RKO (cell line): ENCODE measurements at places on chromosomes 5 and 9.

- DNase-seq = no peak
Observed at GRCh38 chr5:152116934-152117333, 192.3 kb upstream of the GLRA1 start.

- no peak for DNase-seq
Observed at GRCh38 chr9:20701060-20701459, 17.0 kb downstream of the FOCAD start.

GRCh38 chr5:141430332-141431113 lies at the start of gene PCDHGA12:
TSS of gene PCDHGA12 (plus strand) at chr5:141430507. CDS start at chr5:141430760, 253 bp downstream.
- peak; percentile 23 for DNase-seq

- DNase-seq = no peak
Observed at GRCh38 chr5:119515192-119515591, 62.9 kb downstream of the HSD17B4 start.

DNA sequence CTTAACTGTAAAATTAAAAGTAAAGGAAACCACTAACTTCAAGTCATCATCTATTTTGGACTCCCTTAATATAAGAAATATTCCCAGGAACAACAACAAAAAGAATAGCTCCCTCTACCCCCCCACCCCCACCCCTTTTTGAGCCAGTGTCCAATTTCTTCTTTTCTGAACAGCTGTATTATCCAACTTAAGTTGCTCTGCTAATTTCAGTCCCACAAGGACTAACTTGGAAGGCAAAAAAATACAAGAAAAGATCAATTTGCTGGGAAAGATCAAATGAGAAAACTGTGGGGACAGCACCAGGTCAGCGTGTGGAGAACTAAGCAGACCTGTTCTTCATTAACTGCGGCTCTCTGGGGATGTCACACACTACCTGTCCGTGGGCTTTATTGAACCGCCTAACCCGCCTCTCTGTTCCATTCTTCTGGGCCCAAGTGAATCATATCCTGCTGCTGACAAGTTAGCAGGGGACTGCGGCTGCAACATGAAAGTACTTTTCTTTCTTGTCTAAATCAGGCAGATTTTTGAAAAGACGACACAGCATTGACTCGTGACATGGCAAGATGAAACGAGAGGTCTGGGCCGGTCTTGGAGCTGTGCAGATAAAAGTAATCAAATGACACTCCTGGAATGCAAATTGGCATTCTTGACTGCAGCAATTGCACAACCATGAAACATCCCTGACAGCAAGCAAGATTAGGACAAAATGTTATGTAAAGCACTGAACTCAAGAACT lies 2.7 kb downstream of the BNC2 start:
- no peak for DNase-seq

DNA sequence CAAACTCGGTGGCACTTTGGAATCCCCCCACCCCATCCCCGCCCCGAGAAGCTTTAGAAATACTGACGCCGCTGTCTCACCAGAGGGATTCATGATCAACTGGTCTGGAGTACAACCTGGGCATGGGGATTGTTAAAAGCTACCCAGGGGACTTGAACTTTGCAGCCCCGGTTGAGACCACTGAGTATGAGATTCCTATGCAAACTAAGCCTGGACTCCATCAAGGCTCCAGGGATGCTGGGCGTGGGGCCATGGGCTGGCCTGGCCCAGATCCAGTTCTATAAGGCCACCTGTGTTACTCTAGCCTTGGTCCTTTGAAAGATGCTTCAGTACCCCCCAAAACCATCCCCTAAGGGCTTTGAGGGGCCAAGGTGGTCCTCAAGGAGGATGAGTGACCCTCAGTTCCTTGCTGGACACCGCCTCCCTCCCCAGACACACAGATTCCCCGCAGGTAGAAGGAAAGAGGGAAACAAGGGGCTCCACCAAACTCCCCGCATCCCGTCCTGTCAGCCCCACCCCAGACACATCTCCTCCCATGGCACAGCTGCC lies 68.5 kb downstream of the MRPL36 start:
- DNase-seq = no peak

GRCh38 chr5:132673488-132673887 lies 301 bp upstream of the IL4 start:
- DNase-seq = no peak

DNA sequence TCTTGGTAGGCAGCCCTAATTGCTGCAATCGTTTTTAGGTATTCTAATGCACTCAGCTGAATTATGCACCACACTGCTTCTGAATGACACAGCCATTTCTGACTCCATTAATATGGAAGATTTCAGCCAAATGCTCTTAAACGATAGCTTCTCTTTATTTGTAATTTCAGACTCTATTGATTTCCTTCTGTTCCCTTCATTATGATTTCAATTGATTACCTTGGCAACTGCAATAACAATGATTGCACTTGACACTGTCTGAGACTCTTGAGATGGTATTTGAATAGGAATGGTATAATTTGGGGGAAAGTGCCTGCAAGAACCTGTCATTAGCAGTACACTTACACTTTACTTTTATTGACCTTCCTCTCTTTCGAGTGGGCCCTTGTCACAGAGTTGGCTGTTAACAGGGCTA lies 296.1 kb upstream of the DMAC1 start:
- DNase-seq = no peak

DNA sequence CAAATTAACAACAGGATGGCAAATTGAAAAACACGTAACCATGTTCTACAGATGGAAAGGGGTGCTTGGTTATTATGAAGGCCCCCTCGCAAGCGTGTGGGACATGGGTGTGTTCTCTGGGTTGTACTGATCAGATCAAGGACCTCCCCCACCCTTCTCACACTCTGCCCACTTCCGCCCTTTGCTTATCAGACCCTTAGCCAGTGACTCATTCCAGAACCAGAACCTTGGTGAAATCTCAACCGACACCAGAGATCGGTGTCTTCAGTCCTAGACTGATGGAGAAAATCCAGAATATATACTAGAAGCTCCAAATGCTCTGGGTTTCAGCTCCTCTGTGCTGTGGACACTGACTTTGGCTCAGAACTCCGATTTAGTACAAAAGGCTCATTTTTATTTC lies 64.9 kb downstream of the PTTG1 start:
- no peak for DNase-seq

GRCh38 chr5:23367874-23368273 lies 139.5 kb upstream of the PRDM9 start:
- DNase-seq = no peak

DNA sequence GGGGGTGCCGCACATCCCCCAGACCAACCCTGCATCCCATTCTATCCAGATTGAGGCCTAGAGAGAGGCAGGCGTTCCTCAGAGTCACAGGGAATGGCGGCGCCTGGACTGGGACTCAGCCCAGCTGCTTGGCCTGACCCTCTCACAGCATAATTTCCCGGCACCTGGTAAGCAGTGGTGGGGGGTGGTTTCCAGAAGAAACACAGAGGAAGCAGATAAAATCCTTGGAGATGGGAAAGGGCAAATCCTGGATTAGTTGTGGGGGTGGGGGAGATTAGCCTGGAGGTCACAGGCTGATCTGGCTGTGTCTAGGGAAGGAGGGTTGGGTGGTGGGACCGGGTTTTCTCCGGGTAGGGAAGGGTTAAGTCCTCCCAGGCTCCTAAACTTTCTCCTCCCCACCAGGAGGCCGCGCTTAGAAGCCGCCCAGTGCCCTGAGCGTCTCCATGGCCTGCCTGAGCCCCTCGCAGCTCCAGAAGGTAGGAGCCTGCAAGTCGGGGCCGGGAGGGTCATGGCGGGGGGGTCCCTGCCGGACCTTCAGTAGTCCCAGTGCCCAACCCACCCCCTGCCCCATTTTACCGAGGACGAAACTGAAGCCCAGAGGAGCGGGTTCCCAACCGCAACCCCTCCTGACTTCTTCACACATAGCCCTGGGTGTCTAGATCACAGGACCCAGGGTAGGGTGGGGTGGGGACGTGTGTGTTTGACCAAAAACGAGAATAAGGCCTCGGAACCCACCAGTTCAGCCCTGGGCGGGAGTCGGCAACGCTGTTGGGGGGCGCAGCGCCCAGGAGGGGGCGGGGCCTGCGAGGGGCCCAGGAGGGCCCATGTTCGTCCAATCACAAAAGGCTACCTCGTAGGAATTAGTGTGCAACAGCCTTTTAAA lies 1.3 kb downstream of the PHYHD1 start:
- DNase-seq = no peak

DNA sequence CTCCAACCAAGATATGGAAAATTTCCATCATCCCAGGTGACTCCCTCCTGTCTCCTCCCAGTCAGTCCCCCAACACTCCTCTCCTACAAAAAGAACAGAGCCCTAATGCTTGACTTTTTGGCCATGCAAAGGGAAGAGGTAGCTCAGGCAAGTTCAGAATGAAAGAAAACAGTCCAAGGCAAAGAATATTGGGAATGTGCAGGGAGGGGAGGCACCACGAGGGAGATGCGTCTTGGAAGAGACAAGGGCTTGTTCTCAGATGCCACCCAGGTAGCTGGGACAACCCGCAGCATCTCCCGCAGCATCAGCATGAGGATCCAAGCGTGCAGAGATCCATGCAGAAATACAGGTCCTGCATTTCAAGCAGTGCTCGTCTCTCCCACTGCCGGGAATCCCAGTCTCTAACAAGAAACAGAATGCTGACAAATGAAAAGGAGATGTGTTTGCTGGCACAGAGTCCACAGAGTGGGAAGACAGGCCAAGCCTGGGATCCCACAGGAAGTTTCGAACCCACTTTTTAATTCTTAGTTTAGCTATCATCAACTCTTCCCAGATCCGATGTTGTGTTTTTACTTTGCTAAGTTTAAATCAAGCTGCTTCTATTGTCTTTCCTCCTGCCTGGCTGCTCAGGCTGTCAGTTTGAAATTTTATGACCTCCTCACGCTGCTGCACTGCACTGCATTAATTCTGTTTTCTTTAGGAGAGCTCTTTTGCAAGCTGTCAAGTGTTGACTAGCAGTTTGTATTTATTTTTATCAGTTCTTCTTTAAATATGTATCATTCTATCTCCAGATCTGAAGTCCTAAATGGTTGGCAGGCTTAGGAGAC lies 86.8 kb upstream of the OSMR start:
- DNase-seq = no peak

- no peak for DNase-seq
Observed at GRCh38 chr5:161263191-161263590, 283.3 kb downstream of the GABRB2 start.

- no peak for DNase-seq
Observed at GRCh38 chr5:42689391-42689790, 67.2 kb upstream of the CCDC152 start.

DNA sequence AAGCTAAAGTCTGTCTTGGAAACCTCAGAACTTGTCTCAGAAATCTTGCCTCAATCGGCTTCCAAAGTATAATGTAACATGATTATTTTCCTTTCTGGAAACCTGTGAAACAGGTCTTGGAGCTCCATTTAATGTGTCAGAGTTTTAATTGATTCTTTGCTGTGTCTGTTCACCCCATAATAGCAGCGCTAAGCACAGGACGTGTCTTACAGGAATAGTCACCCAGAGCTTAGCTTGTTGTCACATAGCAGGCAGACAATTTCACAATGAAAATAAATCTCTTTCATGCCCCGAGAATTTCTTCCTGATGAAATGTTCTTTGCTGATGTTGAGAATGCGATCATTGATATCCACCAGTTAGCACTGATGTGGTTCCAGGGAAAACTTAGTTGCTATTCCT lies 40.2 kb upstream of the PTPN3 start:
- no peak for DNase-seq

- DNase-seq = no peak
Observed at GRCh38 chr5:135393229-135393628, 5.8 kb downstream of the MACROH2A1 start.

DNA sequence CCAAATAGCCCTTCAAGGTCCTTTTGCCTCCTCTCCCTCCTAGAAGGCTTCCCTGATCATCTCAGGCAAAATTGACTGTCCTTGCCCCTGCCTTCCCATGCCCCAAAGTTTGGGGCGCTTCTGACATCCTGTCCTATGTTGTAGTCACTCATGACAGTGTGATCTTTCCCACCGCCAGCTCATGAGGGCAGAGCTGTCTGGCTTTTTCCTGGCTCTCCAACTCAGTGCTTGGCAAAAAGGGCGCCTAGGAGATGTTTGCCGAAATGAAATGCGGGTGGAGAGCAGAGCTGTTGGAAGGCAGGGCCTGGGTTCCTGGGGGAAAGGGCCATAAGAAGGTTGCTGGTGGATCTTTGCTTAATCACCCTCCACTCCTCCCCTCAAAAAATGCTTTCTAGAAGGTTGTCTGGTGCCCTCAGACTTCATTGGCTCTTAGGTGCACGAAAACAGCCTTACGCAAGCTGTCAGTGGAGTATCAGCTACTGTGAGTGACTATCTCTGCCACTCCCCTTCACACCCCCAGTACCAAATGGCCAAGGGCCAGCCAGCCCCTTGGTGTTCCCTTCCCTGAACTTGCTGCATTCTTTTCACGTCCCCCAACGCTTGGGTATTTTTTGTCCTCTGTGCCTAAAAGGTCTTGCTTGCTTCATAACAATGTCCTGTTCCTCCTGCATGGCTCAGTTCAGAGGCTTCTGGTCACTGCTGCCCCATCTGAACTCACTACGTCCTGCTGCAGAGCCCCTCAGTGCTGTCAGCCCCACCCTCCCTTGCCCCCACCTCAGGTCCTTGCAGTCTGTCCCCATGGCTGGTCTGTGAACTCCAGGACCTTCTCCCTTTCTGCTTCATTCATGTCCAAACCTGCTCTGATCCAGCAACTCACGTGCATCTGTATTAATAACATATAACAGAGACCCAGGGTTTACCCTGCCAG lies 2.6 kb upstream of the SLC25A51 start:
- DNase-seq = no peak

GRCh38 chr5:132797651-132798050 lies 15.5 kb upstream of the SOWAHA start:
- DNase-seq = no peak

GRCh38 chr9:8653111-8653510 lies 853.5 kb upstream of the DMAC1 start:
- no peak for DNase-seq

DNA sequence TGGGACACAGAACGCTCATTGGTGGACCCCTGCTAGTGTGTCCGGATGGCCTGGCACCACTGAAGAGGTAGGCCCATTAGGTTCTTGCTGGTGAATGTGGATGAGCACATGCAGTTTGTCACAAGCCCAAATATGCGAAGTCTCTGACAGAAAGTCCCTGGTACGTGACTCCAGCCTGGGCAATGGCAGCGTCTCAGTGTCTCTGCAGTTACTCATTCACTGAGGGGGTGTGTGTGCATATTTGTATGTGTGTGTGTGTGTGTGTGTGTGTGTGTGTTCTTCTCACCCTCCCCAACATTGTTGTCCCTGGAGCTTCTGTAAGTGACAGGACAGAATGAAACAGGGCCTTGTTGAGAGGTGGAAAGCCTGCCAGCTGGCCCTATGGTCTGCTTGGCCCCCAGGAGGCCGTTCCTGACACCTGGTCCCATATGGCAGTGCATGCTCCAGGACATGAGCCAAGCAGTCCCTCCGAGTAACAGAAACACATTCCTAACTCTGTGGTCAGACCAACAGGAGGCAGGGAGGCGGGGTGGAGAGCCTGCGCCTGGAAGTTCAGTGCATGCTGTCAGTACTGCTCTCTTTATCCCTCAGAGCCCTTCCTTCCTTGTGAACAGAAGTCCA lies 169.9 kb downstream of the SLC28A3 start:
- peak; percentile 68 for DNase-seq

DNA sequence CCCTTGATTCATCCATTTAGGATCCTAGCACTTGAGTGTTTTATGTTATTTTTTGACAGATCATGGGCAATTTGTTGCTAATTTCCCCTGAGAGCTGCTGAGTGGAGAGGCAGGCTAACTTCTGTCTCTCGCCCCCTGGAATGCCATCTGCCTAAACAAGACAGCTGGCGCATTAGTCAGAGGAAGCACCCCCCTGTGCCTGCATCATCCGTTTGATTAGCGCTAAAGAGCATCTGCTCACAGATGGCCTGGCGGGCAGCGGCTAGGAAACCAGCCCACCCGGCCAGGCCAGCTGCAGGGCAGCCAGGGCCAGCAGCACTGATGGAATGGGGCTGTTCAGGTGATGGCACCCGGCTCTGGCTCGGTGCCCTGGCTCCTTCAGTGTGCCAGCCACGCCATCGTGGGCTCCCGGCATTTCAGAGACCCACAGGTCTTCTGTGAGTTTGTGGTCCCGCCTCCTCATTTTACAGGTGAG lies 22.9 kb upstream of the ASS1 start:
- DNase-seq = peak; percentile 51
